ENCODE measurements at places on chromosomes 5 and 9.

DNA sequence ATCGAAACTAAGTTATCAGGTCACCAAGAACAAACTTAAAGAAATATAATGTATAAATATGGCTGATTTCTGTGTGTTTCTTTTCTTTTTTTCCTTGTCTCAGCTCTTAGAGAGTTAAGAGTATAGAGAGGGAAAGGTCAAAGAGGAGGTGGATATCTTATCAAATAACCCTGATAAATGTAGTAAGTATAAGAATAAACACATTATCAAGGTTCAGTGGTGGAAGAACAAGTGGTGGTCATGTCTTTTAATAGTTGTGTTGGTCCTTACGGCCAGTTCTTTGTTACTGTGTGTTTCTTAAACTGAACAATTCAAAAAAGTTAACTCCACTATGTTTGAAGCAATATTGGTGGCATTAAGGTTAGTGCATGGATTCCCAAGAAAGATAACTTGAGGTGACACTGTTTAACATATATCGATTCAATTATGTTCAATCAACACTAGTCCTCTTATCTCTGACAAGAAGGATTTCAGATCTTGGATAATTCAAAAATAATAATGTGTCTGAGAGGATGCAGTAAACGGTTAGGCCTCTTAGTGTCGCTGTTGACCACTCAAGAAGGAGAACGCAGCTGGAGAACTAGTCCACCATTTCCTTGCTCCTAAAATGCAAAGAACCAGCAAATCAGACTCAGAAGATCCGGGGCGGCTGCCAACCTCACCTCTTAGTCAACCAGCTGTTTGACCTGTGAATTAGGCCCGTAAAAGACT lies at the start of gene PCDHGA3:
Gene PCDHGA3, plus strand, starts transcription at position 588 of the 711 bp plus-strand sequence. CDS start 205 bp downstream, outside the sequence.
- no peak for DNase-seq

GRCh38 chr5:151155775-151156506 lies 1.6 kb downstream of the ANXA6 start:
- DNase-seq: no peak

DNA sequence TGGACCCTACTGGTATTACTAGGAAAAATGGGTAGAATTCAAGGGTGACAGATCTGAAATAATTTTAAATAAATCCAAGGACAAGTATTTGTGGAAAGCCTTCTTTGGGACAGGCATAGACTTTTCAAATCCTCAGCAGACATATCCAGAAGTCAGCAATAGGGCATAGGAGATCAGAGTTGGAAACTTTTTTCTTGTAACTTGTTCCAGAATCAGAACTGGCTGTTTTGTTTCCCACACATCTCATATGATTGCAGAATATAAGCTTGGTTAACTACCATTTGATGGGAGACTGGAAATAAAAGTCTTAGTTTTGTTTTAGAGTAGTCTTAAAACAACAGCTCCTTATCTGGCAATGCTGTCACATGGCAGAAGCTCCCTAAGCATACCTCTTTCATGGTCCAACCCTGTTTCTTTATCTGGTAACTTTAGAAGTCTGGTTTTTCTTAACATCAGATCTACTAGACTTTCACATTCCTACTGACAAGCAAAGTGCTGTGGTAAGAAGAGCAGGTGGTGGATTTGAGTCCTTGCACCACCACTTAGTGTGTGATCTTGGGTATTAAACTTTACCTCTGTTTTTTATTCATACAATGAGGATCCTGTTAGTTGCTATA lies 25.1 kb downstream of the XRCC4 start:
- no peak for DNase-seq

DNA sequence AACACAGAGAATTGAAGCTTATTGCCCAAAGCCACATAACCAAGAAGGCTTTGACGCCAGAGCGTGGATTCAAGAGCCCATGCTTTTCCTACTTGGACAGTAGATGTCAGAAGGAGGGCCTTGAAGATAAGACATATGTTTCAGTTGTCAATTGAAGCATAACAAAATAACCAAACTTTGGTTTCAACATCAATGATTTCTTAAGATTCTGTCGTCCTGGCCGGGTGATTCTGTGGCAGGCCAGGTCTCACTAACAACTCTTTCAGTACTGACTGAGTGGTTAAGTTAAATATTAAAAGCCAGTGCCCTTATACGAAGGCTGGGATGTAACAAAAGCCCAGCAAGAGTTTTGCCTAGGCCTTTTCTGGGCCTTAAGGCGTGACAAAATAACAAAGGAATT lies 94.0 kb downstream of the RCL1 start:
- DNase-seq: no peak

DNA sequence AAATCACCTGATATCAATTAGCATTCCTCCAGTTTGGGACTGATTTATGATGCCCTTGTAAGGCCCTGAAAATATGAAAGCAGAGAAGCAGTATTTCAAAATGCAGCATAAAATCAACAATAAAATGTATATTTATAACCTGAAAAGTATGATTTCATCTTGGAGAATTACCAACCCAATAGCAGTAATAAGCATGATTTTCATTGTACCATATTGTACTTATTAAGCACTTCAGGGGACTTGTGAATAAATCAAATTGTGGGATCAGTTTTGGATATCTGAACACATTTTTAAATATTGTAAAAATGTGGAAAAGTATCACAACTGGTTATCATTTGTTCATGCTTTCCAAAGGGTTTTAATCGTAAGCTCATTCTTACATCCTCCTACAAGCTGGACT lies 250.8 kb downstream of the DMRT2 start:
- no peak for DNase-seq

All from memory B cell (primary cell).